Kidney (tissue), 22 donors: ENCODE measurements at places on chromosomes 5 and 9. TPM values are rescaled to one million over a fixed set of nuclear protein-coding genes. Genes with fewer than 3 reads are reported as not detected.

Gene PCDHGB4
- 1.0 TPM for polyA plus RNA-seq

Gene DMRT2
- 38.3 TPM for polyA plus RNA-seq

Gene PITX1
- polyA plus RNA-seq = not detected

Gene IFNB1
- polyA plus RNA-seq = not detected

Gene NFIB
- polyA plus RNA-seq = 15.6 TPM

Gene SLC34A1
- polyA plus RNA-seq = 211 TPM

Gene SWI5
- 67.8 TPM for polyA plus RNA-seq

Gene GMCL2
- polyA plus RNA-seq = not detected

Gene PCDHA6
- 0.80 TPM for polyA plus RNA-seq

Gene CCDC183
- 3.1 TPM for polyA plus RNA-seq

Gene IL9
- not detected for polyA plus RNA-seq

Gene ROR2
- 1.5 TPM for polyA plus RNA-seq

Gene ENTPD8
- 5.0 TPM for polyA plus RNA-seq

Gene SPAG8
- polyA plus RNA-seq = 2.4 TPM
